ENCODE measurements at places on chromosomes 2 and 18.

DNA sequence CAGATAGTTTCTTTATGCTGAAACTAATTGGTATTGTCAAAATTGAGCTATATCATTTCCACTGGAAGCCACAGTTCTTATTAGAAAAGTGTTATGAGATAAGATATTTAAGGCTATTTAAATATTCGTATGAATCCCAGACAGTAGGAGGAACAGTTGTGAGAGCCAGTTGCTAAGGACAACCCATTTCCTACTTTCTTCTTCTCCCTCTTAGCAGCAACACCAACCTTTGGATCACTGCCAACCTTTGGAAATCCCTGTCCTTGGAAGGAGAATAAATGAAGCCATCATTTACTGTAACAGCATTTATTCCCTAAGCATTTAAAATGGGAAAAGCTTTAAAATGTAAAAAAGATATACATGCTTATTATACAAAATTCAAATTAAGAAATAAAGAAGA, 85.8 kb downstream of the PLCL1 start:
- no peak for DNase-seq

DNA sequence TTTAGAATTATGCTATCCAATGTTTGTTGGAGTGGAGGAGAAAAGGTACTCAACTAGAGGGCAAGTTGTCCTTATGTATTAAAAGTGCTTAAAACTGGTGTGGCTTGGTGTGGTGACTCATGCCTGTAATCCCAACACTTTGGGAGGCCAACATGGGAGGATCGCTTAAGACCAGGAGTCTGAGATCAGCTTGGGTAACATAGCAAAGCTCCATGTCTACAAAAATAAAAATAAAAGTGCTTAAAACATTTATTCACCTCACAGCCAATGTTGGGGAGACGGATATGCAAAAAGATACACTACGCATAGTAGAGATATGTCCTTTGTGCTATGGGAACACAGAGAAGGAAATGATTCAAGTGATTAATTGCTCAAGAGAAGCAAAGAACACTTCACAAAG, 19.3 kb upstream of the TNFAIP6 start:
- no peak for DNase-seq

DNA sequence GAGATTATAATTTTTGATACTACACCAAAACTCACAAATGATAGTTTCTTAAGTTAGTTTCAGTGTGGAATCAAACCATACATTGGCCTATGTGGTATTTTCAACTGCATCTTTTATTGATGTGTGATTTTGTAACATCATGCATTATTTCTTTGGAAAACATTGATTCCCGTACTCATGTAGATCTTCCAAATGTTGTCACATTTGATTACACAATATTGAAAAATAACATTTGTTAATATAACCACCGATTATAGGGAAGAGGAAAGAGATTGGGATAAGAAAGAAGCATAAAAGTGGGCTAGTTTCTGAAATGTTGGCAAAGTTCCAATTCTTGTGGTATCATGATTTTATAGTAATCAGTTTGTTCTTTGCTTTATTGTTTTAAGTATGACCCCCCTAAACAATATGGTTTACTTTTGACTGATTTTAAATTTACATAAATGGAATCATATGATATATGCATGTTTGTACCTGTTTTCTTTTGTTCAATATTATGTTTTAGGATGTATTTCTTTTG, 117.2 kb upstream of the OTX1 start:
- DNase-seq = no peak

DNA sequence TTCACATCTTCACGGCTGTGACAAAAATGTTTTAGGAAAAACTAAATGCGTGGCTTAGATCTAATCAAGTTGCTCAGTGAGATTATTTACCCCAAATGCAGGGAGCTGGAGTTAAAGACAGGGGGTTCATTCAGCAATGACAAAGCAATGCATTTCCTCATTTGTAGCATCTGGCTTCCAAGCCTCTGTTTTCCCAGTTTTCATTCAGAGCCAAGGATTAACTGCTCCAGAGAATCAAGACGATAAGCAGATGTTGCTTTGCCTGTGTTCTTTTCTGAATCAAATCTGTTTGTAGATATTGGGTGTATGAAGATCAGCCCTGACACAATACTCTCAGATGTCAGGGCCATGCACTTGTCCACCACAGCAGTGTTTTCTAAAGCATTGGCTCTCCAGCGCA, 147.4 kb upstream of the SIX2 start:
- DNase-seq = no peak

DNA sequence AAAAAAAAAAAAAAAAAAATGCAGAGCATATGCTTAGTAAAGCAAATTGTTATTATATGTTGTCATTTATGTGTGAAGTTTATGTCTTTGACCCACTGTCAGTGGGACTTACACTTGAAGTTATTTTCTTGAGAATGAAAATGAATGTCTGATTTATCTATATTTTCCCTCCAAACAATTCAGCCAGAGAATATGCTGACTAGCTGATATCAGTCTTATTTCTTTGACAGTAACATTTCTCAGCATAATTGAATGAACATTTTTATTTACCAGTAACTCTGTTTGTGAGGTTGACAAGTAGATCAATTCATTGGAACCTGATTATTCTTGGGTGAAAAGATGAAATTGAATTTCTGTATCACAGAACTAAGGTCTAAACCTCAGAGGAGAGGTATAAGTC, 40.0 kb upstream of the VPS54 start:
- no peak for DNase-seq

DNA sequence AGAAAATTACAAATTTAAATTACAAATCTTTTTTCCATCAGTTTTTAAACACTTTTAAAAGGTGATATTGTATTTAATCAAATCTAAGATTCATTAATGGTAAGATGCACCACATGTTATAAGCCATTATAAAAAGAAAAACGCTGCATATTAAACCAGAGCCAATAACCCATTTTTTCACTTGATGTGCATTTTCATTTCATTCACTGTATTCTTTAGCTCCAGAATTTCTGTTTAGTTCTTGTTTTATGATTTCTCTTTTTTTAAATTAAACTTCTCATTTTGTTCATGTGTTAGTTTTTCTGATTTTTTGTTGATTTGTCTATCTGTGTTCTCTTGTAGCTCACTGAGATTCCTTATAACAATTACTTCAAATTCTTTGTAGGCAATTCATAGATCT, 62.4 kb upstream of the MBOAT2 start:
- no peak for DNase-seq

DNA sequence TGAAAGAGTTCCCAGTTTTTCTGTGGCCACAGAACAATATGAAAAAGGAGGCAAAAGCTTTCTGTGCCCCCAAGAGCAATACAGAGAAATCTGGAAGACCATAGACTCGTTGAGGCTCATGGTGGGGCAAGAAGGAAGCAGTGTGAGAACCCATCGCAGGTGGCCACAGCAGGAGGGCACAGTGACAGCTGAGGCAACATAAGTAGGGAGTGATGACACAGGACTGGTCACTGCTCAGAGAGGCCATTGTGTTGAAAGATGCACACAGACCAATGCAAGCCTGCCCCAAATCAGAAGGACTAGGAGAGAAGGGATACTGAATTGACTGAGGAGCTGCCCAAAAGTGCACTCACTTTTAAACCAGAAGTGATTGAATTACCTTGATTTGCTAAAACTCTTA, 483.6 kb downstream of the EPHA4 start:
- no peak for DNase-seq

- DNase-seq = no peak
Observed at GRCh38 chr2:45729753-45730512, 78.5 kb downstream of the PRKCE start.
